ENCODE measurements at places on chromosomes 2 and 18.
A peak's percentile ranks its signal among the peaks of the same experiment; 100 is the strongest.

GRCh38 chr2:10709290-10709939 is 12.0 kb upstream of the ATP6V1C2 start:
- DNase-seq, result peak; percentile 28

- no peak for DNase-seq
Measured at GRCh38 chr2:23706613-23707078, 220.3 kb downstream of the ATAD2B start.

- peak; percentile 20 for DNase-seq
Measured at GRCh38 chr2:206158563-206159345, 490 bp downstream of the NDUFS1 start.

GRCh38 chr2:224638301-224638823 is 53.2 kb upstream of the CUL3 start:
- no peak for DNase-seq

- DNase-seq, result no peak
Measured at GRCh38 chr2:154911729-154912128, 213.2 kb downstream of the KCNJ3 start.

GRCh38 chr2:119823734-119824334 is 64.1 kb downstream of the PTPN4 start:
- no peak for DNase-seq

- no peak for DNase-seq
Measured at GRCh38 chr2:101399021-101399799, 11.9 kb upstream of the CREG2 start.

GRCh38 chr2:46273225-46273863 is 23.9 kb upstream of the EPAS1 start:
- no peak for DNase-seq

- DNase-seq, result no peak
Measured at GRCh38 chr2:60855989-60856669, 25.2 kb upstream of the REL start.

GRCh38 chr2:192087398-192087958 is 107.3 kb downstream of the TMEFF2 start:
- DNase-seq, result peak; percentile 80

- DNase-seq, result no peak
Measured at GRCh38 chr2:186459009-186459408, 27.1 kb upstream of the ZC3H15 start.

DNA sequence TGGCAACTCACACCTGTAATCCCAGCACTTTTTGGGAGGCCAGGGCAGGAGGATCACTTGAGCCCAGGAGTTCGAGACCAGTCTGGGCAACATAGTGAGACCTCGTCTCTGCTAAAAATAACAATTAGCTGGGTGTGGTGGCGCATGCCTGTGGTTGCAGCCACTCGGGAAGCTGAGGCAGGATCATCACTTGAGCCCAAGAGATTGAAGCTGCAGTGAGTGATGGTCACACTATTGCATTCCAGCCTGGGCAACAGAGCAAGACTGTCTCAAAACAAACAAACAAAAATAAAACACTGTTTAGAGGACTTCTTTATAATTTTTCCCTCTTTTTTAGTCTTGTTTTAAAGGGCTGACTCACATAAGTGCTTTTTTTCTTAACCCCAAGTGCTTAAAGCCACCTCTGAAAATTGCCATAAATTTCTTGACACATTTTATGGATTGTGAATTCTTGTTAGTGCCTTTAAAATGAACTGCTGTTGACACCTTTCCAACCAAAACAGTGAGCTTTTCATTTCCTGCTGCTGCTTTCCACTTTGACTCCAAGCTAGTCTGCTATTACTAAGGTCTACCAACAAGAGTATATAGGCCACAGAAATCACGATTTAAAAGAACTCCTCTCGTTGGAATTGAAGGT is 41.7 kb downstream of the CYP20A1 start:
- no peak for DNase-seq

GRCh38 chr2:11332596-11332995 is 11.8 kb downstream of the ROCK2 start:
- no peak for DNase-seq

- no peak for DNase-seq
Measured at GRCh38 chr18:79796016-79796415, 1.7 kb upstream of the KCNG2 start.

DNA sequence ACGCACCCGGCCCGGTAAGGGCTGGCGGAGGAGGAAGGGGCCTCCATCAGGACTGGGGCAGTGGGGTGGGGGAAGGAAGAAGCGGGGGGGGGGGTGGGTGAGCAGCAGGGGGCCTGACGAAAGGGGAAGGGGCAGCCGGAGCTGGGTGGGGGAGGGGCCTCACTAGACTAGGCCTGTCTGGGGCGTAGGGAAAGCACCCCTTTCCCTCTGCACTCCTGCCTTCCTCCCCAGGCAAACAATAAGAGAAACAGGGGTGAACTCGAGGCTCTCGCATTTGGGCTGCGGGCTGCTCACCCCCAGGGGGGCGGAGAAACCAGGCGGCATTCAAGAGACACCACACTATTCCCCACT is 82.7 kb upstream of the POMC start:
- no peak for DNase-seq

GRCh38 chr2:208548700-208549099 is 142.1 kb downstream of the PTH2R start:
- DNase-seq, result no peak

GRCh38 chr2:16139663-16140615 is 199.6 kb downstream of the MYCN start:
- DNase-seq, result peak; percentile 17

GRCh38 chr2:136189221-136189782 is 71.4 kb upstream of the CXCR4 start:
- DNase-seq, result no peak

DNA sequence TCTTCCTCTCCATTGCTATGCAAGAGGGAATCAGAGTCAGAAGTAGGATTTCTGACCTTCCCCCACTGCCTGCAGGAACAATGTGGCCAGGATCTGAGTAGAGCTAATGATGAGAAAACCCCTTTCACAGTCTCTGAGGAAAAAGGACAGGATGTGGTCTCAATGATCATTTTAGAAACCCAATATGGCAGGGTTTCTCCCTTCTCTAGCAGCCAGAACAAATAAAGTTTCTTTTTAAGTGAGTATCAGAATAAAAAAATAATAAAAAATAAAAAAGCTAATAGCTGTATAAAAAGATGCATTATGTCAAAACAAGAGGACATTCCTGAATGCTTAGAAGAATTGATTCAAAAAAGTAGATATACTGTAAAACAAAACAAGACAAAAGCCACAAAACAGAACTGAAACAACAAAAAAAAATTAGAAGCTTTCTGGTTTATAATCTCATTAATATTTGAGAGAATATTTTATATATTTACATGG is 1124.9 kb upstream of the ZEB2 start:
- DNase-seq, result no peak

- DNase-seq, result no peak
Measured at GRCh38 chr2:30753630-30754029, 53.6 kb downstream of the CAPN13 start.

GRCh38 chr2:133726973-133727372 is 158.7 kb upstream of the NCKAP5 start:
- DNase-seq, result no peak

- no peak for DNase-seq
Measured at GRCh38 chr18:57819119-57819518, 16.0 kb upstream of the ATP8B1 start.

DNA sequence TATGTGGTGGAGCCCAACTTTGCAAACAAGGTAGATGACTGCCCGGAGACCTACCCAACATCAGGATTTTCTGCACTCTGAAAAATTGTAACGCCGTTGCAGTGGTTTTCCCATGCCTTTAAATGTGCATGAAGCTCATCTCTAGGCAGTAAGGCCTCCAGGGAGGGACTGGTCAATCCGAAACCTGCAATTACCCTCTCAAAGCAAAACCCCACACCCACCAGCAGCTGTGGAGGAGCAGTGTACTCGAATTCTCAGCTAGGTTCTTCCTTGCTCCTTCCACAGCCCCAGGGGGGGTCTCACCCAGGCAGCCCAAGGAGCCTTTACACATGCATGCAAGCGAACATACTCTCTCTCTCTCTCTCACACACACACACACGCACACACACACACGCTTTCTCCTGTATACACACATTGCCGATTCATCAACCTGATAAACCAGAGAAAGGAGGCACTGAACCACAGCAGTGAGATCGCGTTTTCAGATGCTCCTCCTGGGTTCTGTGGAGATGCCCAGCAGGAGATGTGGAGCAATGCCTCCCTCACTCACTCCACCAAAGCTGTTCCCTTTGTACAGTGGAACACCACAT is 109.2 kb downstream of the VIT start:
- no peak for DNase-seq

DNA sequence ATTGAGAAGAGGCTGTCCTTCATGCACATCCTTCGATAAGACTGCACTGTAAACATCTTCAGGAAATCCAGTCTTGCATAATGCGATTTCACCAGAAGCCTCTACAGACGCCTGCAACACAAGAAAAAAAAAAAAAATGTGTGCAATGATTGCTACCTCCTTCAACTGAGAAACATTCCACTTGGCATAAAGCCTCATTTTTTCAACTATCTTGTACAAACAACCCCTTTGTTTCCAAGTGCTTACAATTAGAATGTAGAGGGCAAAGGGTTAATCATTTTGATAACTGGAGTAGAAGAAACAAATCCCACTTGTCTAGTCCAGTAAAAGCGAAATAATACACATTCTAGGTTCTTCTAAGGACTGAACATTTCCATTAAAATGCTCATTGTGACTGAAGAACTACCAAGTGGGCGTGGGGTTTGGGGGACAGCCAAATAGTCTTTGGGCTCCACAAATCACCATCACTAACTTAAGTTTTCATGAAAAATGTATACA is 29.2 kb downstream of the CDH2 start:
- peak; percentile 53 for DNase-seq

DNA sequence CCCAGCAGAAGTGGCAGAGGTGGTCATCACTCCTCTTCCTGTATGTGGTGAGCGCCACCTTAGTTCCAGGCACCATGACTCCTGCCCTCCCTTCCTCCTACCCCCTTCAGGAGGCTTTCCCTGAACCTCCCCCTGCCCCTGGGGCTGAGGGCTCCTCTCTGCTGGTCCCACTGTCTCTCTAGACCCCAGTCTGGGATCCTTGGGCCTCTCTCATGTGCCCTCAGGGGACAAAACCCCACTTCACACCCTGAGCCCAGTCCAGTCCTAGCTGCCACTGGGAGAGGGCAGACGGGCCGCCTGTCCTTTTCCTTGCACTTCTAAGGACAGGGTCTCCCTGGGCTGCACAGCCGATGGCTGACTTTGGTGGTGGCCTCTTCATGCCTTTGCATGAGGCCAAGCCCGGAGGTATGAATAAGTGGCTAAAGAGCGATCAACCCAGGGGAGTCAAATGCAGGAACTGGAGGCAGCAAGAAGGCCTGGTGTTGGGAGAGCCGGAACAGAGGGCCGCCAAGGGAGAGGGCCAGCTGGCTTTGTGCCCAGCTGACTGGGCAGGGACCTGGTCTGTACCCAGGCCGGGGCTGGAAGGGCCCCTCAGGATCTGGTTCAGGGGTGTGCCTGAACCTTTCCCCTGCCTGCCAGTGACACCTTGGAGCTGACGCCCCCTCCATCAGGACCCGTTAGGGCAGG is 29.5 kb downstream of the GLI2 start:
- no peak for DNase-seq

DNA sequence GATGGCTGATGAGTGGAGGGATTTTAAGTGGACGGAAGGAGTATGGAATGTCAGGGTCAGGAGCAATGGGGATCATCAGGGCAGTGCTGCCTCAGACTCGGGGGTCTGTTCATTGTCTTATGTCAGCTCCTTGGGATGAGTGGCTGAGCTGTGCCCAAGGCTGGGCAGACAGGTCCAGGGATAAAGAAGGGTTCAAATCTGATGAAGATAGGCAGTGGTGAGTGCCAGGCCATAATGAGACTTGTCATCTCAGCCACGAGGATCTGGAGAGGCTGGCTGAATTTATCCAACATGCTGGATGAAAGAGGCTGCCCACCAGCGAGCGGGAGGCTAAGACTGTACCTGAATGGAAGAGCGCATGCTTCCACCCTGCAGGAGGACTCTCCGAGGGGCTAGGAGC is 46.3 kb upstream of the APCDD1 start:
- no peak for DNase-seq

DNA sequence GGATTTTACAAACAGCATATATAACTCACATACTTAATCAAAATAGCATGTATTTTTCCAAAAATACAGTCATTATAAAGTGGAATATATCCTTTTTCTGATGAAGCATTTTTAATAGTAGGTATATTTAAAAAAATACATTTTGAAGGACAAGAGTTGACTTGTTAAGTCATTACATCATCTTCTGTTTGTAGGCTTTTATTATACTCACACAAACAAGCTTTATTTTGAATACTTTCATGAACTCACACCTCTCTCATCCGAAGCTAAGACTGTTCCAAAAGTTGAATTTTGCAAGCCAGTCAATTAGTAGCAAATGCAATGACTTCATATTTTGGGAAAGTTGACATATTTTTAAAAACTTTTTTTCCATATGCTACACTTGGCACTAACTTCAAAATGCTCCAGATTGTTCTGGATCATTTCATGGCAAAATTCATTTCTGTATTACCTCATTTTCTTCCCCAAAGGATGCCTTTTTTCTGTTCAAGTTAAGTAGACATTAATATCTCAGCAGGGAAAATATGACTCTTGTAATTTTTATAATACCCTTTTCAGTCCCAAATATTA is 68.5 kb upstream of the WDR75 start:
- no peak for DNase-seq

GRCh38 chr18:9913151-9913525 is 678 bp upstream of the VAPA start:
- no peak for DNase-seq

GRCh38 chr18:6595666-6596065 is 133.8 kb upstream of the ARHGAP28 start:
- no peak for DNase-seq

DNA sequence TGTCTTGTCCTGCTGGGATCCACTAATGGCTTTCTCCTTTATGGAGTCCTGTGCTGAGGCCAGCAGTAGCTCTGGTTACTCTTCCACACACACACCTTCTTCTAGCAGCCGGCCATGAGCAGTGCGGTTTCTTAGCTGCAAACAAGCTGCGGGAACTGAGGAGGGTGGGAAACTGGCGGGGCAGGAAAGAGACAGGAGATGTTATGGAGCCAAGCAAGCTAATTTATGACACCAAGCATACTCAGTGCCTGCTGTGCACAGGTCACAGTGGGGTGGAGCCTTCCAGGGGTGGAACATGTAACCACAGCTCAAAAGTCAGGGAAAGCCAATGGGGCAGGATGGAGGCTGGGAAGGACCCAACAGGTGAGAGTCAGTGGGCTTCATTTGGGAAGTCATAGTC is 180.8 kb downstream of the FAM210A start:
- DNase-seq, result no peak

DNA sequence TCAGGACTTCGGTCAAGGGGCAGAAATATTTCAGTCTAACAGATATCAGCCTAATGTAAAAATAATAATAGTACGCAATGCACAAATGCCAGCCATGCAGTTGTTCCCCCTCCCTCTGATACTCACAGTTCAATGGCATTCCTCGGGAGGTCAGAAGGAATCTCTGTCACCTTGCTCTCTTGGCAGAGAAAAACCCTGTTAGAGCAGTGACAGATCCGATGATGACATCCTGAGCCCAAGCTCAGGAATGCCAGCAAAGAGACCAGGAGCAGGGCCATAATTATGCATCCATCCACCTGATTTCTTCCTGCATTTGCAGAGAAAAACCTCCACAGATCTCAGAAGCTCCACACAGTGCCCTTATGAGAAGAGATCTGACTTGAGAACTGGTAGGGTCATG is at the start of gene FSHR:
Gene FSHR (minus strand): TSS at position 376 of the 400 bp plus-strand sequence. CDS start 98 bp downstream, at position 278.
- DNase-seq, result no peak
